Small intestine (tissue), 16 donors: ENCODE measurements at places on chromosomes 5 and 9. TPM values are rescaled to one million over a fixed set of nuclear protein-coding genes. Genes with fewer than 3 reads are reported as not detected.

GRCh38 chr5:75016896-75017295, 35.5 kb downstream of the GCNT4 start:
- DNase-seq = no peak

- DNase-seq = no peak
These were observed 567.5 kb upstream of the RIOK2 start for GRCh38 chr5:97750576-97750975.

DNA sequence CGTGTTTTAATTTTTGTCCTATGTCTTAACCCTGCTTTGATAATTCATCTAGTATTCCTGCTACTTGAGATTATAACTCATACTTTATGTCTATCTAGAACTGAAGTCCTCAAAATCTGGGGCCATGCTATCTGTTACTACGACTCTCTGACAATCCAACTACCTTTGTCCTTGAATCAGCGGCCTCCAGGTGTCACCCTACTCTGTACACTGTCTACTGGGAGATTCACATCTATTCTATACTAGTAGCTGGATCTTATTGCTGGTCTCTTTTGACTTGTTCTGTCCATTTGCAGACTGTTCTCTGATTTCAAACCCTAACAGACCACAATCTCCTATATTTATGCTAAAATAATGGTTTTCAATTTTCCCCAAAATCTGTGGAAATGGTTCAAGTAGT, 225.5 kb upstream of the ELAVL2 start:
- DNase-seq = no peak

GRCh38 chr5:179416114-179416822, 71.0 kb upstream of the ADAMTS2 start:
- DNase-seq = no peak

DNA sequence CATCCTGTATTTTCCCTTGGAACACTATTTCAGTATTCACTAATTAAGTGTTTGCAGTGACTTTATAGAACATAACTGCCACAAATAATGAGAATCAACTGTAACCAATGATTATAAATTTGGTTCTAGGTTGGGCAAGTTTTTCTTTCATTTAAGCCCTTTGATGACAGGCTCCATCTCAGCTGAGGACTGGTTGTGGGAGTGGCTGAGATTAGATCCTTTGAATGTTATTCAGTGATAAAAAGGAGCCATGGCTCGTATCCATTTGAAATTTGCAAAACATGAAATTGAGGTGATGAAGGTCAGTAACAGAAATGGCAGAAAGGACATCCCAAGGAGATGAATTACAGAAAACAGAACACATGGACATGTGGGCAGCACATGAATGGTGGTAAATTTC, 138.1 kb upstream of the PCA3 start:
- DNase-seq = no peak

DNA sequence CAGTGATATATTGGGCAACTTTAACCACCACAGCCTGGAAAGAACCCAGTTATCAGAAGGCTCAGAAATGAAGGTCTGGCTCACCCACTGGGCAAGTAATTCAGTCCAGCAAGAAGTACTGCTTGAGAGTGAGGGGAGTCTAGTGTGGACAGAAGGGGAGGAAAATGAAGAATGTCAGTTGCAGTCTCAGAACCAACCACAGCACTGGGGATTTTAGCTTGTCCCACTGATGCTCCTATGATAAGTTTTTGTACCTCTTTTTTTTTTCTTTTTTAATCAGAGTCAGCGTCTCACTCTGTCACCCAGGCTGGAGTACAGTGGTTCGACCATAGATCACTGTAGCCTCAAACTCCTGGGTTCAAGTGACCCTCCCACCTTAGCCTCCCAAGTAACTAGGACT, 9.4 kb upstream of the CD72 start:
- no peak for DNase-seq

The DOCK2 gene
- polyA plus RNA-seq = 5.9 TPM

The FBLL1 gene
- 0.45 TPM for polyA plus RNA-seq

The TMEM215 gene
- not detected for polyA plus RNA-seq

The SPATA6L gene
- polyA plus RNA-seq = 0.54 TPM

The COL27A1 gene
- polyA plus RNA-seq = 2.4 TPM

The LRRC14B gene
- 0.12 TPM for polyA plus RNA-seq
